Stimulated activated CD8-positive, alpha-beta memory T cell treated with anti-CD3 and anti-CD28 coated beads, Interleukin-7, amount 100 ng/mL, for 48 hours (primary cell): ENCODE measurements at places on chromosomes 12 and 14.

DNA sequence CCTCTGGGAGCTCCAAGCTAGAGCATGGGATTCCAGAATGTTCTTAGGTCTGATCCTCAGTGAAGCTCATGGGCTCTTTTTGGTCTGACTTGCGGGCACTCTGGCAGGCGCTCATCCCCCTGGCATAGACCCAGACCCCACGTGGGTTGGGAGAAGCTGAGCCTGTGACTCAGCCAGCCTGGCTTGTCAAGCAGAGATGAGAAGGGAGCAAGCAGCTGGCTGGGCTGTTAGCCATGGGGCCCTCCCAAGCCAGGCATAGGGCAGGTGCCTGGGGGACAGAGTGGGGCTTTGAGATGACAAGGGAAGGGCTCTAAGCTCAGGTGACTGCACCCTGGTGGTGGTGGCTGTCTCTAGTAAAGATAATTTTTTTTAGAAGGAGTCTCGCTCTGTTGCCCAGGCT, 80.3 kb upstream of the NOS1 start:
- no peak for DNase-seq

DNA sequence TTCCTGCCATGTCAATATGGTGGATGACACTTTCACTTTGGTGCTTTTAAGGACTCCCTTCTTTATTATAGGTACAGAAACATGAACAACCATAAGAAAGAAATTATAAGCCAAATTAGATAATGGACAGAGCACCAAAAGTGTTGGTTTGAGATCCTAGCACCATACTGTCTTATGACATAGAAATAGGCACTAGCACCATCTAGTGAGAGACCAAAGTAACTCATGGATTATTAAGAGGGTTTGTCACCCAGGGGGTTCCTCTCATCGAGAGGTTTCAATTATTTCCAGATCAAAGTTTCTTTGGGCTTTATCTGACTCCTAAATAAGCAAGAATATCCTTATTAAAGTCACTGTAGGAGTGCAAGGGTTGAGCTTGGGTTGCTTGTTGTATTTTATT, 153.0 kb upstream of the DIO2 start:
- DNase-seq: no peak

GRCh38 chr12:75786070-75786469, 245.5 kb downstream of the PHLDA1 start:
- no peak for DNase-seq

DNA sequence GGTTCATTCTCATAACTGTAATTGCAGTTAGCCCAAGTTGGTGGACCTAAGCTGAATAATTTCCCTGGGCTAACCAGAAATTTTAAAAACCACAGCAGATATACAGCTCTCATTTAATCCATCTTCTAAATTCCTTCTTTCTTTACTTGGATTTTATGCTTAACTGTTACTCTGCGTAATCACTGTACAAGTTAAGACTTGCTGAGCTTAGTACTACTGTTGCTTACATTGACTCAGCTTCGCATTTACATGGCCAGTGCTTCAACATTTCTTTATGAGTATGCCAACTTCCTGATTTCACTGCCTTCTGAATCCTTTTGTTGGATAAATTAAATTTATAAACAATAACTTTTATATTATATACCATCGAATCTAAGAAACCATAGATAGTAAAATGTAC, 147.4 kb downstream of the SLC38A4 start:
- DNase-seq: no peak

GRCh38 chr12:38120438-38120837, 196.1 kb upstream of the ALG10B start:
- no peak for DNase-seq

DNA sequence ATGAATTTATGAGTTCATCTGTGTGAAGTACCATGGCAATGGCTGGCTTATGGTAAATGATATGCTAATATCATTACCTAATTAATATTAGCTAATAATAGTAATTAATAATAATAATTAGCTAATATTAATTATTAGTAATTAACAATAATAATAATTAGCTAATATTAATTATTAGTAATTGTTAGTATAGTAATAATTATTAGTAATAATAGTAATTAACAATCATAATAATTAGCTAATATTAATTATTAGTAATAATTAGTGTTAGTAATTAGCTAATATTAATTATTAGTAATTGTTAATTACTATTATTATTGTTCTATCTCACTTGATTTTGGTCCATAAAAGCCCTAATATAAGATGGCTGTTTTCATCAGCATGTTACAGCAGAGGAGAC, 19.8 kb downstream of the RERG start:
- DNase-seq: no peak

DNA sequence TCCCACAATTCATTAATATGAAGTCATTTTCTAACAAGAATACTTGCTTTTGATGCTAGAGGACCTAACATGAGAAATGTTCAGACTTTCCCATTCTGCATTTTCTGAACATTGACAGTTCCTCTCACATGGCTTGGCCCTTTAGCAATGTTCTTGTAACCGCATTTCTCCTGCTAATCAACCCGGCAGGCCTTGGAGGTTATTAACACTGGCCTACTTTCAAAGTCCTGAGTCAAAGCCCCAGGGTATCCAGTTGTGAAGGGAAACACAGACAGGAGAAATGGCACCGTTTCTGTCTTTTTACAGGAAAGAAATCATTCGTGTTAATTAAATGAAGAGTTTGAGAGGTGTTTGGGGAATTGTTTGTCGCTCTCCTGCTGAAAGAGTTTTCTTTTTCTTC, 446.5 kb upstream of the MIS18BP1 start:
- DNase-seq: no peak

- DNase-seq: no peak
These were observed 742.8 kb downstream of the DIO2 start for GRCh38 chr14:79468486-79468885.

- DNase-seq: no peak
These were observed 575.3 kb downstream of the TMTC2 start for GRCh38 chr12:83261998-83262397.

GRCh38 chr12:989751-990660, 1.0 kb upstream of the ERC1 start:
- DNase-seq: peak; percentile 20

- no peak for DNase-seq
These were observed 24.0 kb upstream of the MDM1 start for GRCh38 chr12:68356060-68356695.

- no peak for DNase-seq
These were observed 10.3 kb upstream of the SERPINA3 start for GRCh38 chr14:94601884-94602391.

GRCh38 chr14:93789228-93790130, 1.2 kb upstream of the PRIMA1 start:
- DNase-seq: no peak

DNA sequence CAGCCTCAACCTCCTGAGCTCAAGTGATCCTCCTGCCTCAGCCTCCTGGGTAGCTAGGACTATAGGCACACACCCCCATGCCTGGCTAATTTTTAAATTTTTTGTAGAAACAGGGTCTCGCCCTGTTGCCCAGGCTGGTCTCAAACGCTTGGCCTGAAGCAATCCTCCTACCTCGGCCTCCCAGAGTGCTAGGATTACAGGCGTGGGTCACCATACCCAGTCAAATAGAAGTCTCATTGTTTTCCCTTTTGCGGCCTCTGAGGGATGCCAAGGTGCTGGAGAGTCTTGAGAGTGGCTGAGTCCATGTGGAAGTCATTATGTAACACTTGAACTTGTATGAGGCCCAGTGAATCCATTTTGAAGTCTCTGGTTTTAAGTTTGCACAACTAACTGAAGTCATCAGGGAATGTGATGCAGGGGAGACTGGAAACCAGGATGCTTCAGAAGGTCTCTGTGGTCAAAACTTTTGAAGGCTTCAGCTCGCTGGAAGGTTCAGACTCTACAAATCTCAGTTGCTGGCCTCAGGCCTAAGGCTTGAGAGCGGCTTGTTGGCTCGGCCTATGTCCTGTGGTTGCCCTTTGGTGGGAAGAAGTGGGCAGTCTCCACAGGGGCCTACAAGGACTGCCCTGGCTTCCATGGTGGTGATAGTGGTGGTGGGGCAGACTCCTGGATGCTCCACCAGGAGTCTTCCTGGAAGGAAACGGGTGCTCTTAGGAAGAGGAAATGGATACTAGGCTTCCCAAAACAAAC, 29.2 kb downstream of the GALNT16 start:
- DNase-seq: no peak

- DNase-seq: no peak
These were observed 26.7 kb downstream of the RILPL1 start for GRCh38 chr12:123506843-123507236.

- DNase-seq: no peak
These were observed 53.5 kb upstream of the LDHB start for GRCh38 chr12:21710958-21711775.

- no peak for DNase-seq
These were observed 17.1 kb downstream of the PLD4 start for GRCh38 chr14:104941508-104942365.

DNA sequence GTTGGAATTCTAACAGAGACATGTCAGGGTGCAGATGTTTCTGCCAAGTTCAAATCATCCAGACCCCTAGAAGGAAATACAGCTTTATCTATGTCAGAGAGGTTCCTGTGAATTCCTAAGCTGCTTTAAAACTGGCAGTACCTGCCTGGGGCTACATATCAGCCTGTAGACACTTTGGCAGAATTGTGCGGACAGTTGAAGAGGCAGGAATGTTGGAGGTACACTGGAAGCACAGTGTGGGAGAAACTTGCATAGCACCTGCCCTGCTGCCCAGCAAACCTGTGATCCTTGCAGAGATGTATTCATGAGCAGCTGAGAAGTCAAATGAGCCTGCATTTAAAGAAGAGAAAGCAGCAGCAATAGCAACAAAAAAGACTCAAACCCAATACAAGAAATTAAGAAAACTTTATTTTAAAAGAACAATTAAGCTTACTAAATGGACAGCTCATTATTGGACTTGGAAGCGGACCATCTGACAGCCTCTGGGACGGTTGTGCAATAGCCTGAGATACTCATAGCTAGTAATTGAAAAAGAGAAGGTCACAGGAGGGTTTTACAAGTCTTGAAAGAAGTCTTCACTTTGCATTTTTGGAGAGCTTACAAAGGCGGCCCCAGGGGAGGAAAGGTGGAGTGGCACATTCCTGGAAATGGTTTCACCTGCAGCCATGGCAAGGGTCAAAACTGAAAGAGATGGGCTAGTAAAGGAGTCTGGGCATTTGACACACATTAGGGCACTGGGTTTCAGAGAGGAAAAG, 280.9 kb upstream of the FLRT2 start:
- no peak for DNase-seq

GRCh38 chr12:23290627-23291330, 658.7 kb downstream of the SOX5 start:
- no peak for DNase-seq

DNA sequence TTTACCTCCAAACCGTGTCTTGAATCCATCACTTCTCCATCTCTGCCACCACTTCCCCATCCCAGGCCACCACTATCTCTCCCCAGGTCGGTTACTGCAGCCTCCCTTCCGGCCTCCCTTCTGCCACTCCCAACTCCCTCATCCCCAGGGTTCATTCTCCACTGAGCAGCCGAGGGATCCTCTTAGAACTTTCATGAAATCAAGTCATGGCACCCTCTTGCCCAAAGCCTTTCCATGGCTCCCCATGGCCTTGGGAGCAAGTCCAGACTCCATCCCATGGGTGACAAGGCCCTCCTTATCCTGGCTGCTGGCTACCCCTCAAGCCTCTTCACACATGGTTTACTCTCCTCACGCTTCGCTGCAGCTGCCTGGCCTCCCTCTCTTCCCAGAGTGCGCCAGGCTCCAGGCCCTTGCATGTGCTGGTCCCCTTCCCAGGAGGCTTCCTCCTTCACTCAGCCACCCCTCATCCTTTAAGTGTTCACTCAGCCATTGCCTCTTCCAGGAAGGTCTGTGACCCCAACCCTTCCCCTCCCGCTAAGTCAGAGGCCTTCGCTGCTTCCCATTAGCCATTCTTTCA, 17.9 kb upstream of the SH2B3 start:
- DNase-seq: no peak

DNA sequence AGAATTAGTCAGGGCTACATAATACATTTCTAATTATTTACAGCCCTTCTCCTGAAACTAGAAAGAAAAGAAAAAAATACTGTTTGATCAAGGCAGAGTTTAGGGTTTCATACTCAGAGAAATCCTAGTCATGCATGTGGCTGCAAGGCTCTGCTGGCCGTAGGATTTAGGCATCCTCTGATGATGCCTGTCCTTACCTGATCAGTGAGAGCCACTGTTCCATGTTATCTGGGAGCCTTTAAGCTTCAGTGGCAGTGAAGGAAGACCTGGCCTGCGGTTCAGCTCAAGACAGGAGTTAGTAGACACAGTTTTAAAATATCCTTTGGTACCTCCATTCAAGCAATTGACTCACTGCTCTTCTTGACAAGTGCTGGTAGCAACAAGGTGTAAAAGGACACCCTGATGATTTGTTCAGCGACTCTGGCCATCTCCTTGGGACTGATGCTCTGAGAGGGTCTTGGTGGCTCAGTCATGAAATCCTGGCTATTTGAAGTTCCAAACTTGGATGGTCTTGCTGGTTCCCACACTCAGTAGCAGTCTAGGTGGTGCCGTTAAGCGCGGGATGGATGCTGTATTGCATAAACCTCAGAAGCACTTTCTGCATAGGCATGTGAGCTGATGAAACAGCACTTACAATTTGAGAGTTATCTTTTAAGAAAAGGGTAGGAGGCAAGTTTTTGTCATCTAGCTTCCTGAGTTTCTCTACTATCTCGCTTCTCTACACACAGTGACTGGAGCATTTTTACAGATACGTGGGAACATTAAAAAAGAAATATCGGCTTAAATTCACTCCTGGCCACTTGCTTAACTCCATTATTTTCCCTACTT, 162.0 kb downstream of the SAMD4A start:
- no peak for DNase-seq

GRCh38 chr12:46908236-46908935, 82.6 kb upstream of the SLC38A4 start:
- DNase-seq: no peak

DNA sequence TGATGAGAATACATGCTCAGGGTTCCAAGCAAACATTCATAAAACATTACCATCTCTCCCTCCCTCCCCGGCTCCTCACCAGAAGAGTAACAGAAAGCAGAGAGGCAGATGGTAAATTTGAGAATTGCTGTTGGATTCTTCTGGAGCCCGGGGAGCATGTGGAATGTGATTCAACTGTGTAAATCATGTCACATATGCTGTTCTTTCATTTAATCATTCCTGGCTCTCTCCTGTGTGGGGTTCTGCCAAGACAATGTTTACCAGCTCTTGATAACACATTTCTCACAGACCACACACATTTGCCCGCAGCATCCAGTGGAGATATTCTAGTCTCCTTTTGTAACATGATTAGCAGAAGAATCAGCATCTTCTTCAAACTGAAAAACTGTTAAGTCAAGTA, 23.4 kb upstream of the NR2C1 start:
- DNase-seq: no peak

- DNase-seq: no peak
These were observed 28.3 kb downstream of the VDR start for GRCh38 chr12:47876440-47876960.

DNA sequence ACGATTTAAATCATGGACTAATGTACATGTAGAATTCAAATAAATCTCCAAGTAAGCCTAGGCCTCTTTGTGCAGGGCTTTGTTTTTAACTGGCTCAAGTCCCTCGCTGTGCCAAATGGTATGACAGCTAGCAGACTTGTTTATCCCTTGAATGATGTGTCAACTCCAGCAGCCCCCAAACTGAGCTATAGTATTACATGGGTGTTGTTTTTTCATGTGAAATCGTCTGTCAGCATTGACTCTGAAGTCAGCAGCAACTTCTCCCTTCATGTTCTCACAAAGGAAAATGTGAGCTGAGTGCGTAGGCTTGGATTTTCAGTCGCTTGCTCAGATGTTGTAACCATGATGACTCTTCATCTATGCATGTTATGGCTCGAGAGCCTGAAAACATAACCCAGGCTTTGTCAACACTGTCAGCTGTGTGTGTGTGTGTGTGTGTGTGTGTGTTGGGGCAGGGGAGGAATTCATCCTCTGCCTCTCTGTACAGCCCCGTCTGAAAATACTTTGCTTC, 73.3 kb downstream of the PTHLH start:
- DNase-seq: no peak

- DNase-seq: no peak
These were observed 63.9 kb downstream of the C14orf132 start for GRCh38 chr14:96103075-96103474.
